Activated CD8-positive, alpha-beta memory T cell treated with anti-CD3 and anti-CD28 coated beads, Interleukin-2, amount 50 U/mL, for 4 hours (primary cell): ENCODE measurements at places on chromosomes 6 and 20.

DNA sequence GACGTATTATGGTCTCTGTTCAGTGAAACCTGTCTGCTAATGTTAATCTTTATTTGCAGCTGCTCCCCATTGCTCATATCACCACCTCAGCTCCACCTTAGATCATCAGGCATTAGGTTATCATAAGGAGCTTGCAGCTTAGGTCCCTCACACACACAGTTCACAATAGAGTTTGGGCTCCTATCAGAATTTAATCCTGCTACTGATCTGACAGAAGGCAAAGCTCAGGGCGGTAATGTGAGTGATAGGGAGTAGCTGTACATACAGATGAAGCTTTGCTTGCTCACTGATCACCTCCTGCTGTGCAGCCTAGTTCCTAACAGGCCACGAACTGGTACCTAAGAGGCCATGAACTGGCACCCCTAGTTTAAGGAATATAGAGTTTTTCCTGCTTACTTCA lies 989.7 kb downstream of the EYS start:
- DNase-seq: no peak

- DNase-seq: no peak
These were observed 264.5 kb downstream of the CD83 start for GRCh38 chr6:14381829-14382677.

DNA sequence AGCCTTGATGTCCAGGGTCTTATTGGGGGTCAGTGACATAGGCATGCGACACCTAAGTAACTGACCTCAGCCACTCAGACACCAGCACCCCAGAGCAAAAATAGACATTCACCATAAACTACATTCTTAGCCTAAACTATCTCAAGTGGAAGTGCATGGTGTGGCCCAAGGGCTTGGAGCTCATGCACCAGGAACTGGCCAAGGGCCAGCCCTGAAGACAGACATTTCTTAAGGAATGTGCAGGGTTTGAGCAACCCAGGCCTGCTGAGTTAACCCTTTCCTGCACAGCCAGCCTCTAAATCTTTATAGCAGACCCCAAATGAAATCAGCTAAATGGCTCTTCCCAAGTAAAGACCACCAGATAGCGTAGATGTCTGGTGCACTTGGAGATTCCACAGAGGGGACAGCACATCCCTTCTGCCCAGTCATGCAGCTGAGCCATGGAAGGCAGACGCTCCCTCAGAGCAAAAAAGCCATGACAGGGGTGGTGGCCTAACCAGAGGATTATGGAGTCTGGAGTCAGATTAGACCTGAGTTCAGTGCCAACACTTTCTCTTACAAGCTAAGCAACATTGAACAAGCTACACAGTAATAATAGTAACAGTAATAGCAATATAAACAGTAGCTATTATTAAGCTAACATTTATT lies 222.6 kb downstream of the ZMYND8 start:
- DNase-seq: no peak

GRCh38 chr6:3281631-3282475 lies 23.1 kb downstream of the PSMG4 start:
- no peak for DNase-seq

GRCh38 chr20:62186887-62187866 lies 4.3 kb downstream of the MTG2 start:
- no peak for DNase-seq

DNA sequence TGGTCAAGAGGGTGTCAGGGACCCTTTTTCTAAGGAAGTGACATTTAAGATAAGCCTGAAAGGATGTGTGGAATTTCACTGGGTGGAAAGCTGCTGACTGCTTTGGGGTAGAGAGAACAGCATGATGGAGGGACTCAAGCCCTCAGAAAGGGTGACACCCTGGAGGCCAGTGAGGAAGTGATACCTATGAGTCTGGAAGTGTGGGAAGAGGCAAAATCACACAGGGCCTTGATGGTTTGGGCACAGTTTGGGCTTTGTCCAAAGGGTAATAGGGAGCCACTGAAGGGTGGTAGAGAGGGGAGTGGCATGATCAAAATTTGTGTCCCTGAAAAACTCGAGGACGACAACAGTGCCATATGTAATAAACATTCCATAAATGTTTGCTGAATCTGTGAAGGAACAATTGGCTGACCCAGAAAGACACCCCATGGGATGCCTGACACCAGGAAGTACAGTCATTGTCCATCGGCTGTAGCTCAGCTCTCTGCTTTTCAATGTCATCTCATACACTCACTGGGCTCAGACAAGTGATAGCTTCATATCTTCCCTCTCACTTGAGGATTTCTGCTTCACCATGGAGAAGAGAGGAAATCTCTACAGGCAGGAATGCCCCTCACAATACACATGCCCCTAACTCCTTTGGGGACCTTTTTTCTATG lies 21.3 kb downstream of the CASS4 start:
- no peak for DNase-seq

GRCh38 chr6:52306972-52307870 lies 22.7 kb upstream of the MCM3 start:
- DNase-seq: no peak

DNA sequence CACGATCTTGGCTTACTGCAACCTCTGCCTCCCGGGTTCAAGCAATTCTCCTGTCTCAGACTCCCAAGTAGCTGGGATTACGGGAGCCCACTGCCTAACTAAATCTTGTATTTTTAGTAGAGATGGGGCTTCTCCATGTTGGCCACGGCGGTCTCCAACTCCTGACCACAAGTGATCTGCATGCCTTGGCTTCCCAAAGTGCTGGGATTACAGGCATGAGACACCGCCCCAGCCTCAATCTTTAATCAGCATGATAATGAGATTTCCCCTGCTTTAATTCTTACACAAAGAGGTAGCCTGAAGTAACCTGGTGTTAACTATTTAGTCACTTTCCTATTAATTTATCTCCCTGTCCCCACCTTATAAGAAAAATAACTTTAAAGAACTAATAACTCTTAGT lies 31.3 kb upstream of the TRDN start:
- no peak for DNase-seq

DNA sequence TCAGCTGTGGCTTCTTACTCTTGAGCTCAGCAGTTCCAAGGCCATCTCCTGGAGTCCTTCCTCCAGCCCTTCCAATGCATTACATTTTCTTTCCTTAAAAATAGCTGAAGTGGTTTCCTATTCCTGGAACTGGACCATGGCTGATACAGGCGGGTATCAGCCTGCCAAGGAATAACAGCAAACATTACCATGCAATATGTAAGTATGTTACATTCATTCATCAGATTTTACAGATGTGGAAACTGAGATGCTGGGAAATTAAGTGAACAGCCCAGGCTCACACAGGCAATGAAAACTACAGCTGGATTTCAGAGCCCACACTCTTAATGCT lies 100.4 kb downstream of the NRN1 start:
- no peak for DNase-seq

- no peak for DNase-seq
These were observed 937.4 kb upstream of the GJE1 start for GRCh38 chr6:141195251-141195832.

- DNase-seq: no peak
These were observed 1.3 kb upstream of the L3MBTL1 start for GRCh38 chr20:43506238-43506637.

DNA sequence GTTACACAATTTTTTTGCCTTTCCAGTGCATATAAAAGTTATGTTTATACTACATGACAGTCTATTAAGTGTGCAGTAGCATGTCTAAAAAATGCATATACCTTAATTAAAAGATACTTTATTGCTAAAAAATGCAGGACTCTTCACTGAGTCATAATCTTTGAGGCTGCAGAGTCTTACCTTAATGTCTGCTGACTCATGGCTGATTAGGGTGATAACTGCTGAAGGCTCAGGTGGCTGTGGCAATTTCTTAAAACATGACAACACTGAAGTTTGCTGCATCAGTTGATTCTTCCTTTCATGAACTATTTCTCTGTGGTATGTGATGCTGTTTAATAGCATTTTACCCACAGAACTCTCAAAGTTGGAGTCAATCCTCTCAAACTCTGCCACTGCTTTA lies 19.1 kb downstream of the ZSCAN23 start:
- DNase-seq: no peak

- no peak for DNase-seq
These were observed 9.4 kb upstream of the COMMD7 start for GRCh38 chr20:32752458-32753250.

- DNase-seq: no peak
These were observed 329.0 kb downstream of the GJA1 start for GRCh38 chr6:121764493-121764892.

GRCh38 chr6:78854546-78854945 lies 12.8 kb upstream of the IRAK1BP1 start:
- DNase-seq: no peak

- no peak for DNase-seq
These were observed 108.4 kb downstream of the ARID1B start for GRCh38 chr6:156885562-156885961.

DNA sequence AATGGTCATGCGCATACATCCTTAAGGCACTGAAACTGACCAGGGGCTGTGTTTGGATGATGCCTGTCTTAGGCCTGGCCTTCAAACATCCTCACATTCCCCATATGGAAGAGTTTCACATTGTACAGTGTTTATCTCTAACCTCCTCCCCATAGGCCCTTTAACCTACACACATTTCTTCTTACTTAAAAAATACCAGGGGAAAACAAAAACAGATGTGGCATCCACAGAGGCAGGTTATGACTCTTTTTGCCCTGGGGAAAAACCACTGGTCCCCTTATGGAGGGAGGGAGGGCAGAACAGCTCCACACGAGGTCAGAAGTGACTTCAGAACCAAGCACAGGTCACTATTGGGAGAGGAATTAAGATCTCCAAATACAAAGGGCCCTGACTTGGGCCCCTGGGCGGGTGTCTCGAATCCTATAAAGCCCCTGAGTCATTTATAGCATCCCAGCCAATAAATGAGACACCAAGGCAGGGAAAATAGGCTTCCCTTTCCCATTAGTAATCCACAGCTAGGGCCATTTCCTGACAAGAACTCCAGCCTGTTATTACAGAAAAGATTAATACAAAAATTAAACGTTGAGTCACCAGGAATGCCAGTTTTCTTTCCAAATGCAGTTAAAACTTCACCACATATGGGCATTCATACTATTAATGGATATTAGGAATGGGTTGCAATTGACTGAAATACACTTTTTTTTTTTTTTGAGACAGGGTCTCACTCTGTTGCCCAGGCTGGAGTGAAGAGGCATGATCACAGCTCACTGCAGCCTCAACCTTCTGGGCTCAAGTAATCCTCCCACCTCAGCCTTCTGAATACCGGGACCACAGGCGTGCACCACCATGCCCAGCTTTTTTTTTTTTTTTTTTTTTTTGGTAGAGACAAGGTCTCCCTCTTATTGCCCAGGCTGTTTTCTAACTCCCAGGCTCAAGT lies 107.2 kb downstream of the ATP9A start:
- DNase-seq: no peak
